ENCODE measurements at places on chromosomes 13 and 19. TPM values are rescaled to one million over a fixed set of nuclear protein-coding genes. Genes with fewer than 3 reads are reported as not detected.
A peak's percentile ranks its signal among the peaks of the same experiment; 100 is the strongest.

GRCh38 chr19:43779147-43779819 lies 1.5 kb downstream of the KCNN4 start:
- no peak for DNase-seq

GRCh38 chr19:17555480-17555928 lies at the start of gene COLGALT1:
Gene COLGALT1 (plus strand): TSS chr19:17555649. CDS start chr19:17555714, 65 bp downstream.
- peak; percentile 96 for DNase-seq

- no peak for DNase-seq
Observed at GRCh38 chr19:35656700-35657099, 8.6 kb downstream of the COX6B1 start.

GRCh38 chr13:21385710-21386109 lies 73.4 kb downstream of the ZDHHC20 start:
- DNase-seq = no peak

DNA sequence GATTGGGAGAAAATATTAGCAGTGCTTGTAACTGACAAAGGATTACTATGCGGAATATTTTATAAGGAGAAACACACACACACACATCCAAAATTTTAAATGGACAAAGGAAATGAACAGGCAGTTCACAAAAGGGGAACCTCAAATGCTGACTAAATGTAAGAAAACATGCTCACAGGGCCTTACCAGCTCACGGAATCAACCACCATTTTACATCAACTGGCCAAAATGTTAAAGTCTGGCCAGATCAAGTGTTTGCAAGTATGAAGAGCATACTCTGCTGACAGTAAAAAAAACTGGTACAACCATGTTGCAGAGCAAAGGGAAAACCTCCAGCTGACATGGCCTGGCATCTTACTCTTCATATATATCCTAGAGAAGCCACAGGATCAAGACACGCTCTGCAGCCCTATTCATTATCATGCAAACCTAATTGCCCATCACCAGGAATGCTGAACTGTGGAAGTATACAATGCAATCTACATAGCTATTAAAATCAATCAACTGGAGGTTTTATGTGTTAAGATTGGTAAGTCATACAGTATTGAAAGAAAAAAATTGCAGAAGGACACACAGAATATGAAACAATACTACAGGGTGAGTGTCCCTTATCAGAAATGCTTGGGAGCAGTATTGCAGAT lies 124.4 kb downstream of the RNF17 start:
- DNase-seq = no peak

- DNase-seq = no peak
Observed at GRCh38 chr19:16347706-16348105, 23.1 kb downstream of the KLF2 start.

DNA sequence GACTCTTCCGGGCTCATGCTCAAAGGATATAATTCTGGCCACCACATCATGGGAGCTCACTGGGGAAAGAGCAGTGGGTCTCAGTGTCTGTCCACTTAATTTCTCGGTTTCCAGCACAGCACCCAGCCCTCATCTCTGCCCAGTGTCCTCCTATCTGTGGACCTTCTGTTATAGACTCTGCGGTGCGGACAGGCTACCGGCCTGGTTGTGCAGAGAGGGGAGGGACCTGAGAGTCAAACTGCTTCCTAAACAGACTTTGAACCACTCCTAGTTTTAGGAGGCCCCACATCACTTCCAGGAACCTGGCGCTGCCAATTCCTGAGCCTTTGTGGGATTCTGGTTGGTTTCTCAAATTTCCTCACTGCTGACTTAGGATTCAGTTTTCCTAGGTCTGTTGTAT lies 59.8 kb upstream of the MED4 start:
- DNase-seq = no peak

GRCh38 chr19:22607653-22608430 lies 26.3 kb upstream of the ZNF492 start:
- DNase-seq = no peak

- no peak for DNase-seq
Observed at GRCh38 chr13:28750187-28751045, 31.6 kb upstream of the SLC46A3 start.

- DNase-seq = no peak
Observed at GRCh38 chr19:47615230-47615629, 6.3 kb downstream of the BICRA start.

DNA sequence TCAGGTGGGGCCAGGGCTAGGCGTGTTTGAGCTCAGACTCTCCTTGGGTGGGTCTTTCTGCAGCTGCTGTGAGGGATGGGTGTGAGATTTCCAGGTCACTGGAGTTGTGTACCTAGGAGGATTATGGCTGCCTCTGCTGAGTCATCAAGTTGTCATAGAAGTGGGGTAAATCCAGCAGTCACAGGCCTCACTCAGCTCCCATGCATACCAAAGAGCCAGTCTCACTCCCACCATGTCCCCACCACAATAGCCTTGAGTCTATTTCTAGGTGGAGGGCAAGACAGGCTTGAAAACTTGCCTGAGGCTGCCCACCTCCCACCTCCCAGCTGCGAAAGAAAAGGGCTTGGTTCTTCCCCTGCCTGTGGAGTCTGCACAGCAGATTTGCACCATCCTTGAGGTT lies 194.0 kb upstream of the PCDH17 start:
- DNase-seq = no peak

GRCh38 chr19:35178701-35179100 lies 24.2 kb downstream of the FXYD5 start:
- no peak for DNase-seq

- DNase-seq = no peak
Observed at GRCh38 chr13:98320561-98321105, 143.6 kb upstream of the RNF113B start.

DNA sequence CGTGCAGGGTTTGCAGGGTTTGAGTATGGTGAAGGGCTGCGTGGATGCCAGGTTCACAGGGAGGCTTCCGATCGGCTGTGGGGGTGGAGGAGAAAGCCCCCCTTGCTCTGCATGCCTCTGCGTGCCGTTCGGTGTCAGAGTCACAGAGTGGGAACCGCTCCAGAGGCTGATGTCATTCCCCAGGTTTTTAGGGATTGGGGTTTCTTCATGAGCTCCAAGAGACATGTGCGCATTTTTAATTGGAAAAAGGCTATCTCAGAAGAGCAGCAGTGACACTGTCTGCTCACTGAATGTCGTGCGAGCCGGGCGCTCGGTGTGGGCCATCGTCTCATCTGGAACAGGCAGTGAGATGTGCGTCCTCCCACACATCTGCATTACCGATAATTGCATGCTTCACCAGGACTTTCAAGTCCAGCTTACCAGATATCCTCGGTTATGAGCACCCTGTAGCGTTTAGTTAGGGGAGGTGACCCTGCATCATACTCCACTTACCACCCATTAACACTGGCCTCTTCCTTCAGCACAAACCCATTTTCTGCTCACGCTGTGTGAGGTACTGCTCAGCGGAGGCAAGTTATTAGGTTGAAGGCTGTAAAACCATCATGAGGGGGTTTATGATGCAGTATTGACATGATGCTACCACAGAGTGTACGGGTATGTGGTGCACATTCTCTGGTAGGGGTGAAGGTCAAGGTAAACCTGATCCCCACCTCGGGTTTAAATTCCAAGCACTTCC lies 1.7 kb downstream of the MCF2L start:
- DNase-seq = no peak

GRCh38 chr13:26299168-26299750 lies 45.3 kb downstream of the CDK8 start:
- no peak for DNase-seq

DNA sequence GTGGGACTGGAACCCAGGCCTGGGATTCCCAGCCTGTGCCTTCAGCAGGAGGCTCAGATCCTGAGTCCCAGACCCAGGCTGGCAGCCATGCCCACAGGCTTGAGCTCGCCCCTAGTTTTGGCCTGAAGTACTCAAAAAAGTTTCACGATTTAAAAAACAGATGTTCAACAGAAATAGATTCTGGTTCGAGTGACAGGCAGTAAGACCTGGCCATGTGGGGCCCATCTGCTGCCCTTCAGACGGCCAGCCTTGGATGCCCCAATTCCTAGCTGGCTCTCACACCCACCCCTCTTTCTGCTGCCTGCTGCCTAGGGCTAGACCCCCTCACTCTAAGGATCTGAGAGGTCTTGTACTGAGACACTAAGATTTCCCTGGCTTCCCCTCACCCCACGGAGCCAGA lies 2.8 kb upstream of the DMPK start:
- no peak for DNase-seq

DNA sequence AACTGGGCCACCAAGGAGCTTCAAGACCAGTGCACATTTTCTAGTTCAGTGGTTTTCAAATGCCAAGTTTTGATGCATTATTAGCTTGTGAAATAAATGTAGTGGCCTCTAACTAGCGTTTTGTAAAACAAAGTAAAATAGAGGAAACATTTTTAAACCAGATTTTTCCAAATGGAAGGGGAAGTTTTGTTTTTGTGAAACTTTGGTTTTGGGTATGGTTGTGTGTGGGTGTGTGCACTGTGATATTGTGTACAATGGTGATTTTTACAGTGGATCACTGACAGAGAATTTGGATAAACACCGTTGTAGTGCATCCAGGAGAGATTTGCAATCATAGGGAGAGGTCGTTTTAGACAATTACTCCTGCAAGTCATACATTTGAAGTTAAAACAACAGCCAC lies 108.9 kb downstream of the SLC7A1 start:
- DNase-seq = no peak

GRCh38 chr13:109782066-109782822 lies 4.1 kb downstream of the IRS2 start:
- DNase-seq = no peak

DNA sequence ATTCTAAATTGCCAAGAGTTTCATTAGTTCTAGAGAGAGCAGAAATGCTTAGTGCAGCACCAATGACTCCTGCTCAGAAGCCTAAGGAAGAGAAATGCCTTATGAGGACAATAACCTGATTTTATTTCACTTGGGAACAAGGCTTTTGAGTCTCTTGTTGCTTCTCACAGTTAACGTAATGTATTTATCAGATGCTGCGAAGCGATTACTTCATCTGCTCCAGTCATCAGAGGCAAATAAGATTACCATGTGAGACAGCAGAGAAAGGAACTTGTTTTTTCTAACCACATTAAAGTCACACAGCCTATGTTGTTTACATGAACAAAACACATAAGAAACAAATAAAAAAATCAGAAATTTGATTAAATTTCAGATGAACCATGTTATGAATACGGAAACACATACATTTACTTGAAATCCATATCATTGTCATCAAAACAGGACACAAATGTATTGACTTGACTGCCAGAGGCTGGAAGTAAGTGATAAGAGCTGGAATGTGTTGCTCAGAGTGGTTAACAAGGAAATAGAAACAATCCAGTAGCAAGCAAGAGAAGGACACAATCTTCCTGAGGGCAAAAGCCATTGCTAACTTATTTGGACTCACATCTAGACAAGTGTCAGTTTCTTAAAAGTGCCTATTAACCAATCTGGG lies 147.3 kb downstream of the LHFPL6 start:
- no peak for DNase-seq

DNA sequence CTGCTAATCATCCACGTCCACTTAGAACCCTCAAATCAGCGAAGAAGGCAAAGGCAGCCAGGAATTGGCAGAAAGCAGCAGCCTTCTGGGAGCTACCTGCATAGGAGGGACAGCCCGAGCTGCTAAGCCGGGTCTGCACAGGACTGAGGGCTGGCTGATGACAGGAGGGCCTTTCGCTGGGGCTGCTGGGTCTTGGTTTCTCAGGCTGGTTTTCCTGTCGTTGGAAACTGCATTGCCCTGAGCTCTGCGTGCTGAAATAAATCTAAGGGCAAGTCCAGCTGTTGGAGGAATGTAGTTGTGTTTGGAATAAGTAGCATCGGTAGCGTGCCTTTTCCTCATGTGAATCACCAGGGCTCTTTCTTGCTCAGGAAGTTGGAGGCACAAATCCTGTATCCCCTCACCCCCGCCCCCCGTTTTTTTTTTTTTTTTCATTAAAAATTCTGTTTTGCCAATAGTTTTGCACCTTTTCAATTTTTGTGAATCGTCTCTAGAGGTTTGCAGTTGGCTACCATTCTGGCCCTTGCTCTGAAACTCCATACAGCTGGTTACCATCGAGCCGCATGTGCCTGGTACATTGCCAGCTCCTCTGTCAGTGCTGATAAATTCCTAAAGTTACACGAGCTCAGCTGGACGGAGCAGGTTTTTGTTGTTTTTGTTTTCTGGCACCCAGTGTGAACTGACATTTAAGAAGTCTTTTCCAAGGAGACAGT lies 193.9 kb upstream of the RNF113B start:
- DNase-seq = peak; percentile 91

DNA sequence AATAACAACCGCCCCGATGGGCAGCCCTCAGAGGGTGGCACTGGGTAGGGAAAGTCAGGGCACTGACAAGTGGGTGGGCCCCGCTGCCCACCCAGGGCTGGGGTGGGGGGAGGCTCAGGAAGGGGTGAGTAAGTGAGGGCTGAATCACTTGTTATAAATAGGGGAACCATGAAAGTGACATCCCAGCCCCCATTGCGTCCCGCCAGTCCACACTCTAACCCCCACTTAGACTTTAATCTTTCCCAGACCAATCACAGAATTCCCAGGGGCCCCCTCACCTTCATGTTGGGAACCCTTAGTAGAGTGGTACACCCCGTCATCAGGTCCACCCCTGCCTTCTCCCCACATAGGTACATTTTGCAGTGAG lies 37.0 kb upstream of the NANOS3 start:
- DNase-seq = no peak

- peak; percentile 67 for DNase-seq
Observed at GRCh38 chr13:95643571-95643935, 953 bp downstream of the DZIP1 start.

DNA sequence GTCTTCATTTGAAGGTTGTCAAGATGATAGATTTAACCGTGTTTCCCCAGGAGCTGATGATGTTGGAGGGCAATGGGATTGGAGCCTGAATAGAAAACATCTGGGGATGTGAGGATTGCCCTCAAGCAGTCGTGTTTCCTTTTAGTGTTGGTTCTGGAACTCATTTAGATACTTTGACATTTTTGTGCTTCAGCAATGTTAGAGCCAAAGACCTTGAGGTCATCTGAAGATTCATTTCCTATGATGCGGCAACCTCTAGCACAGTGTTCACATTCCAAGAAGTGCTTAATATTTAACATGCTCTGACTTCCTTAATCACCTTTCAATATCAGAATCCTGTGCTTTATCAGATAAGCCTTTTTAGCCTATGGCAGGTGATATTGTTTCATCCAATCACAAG lies 82.7 kb downstream of the SLC10A2 start:
- no peak for DNase-seq

Gene DLEU7
- 0.80 TPM for total RNA-seq

Gene IRF3
- 97.3 TPM for total RNA-seq

Gene REEP6
- 6.8 TPM for total RNA-seq

Gene LSR
- total RNA-seq = 30.8 TPM

Gene CDX2
- 0.12 TPM for total RNA-seq

Gene FPR3
- 5.5 TPM for total RNA-seq

Gene NCAN
- 0.06 TPM for total RNA-seq

Gene CCDC169
- 3.4 TPM for total RNA-seq

Gene ZNF541
- total RNA-seq = not detected

Gene TSSK6
- 2.3 TPM for total RNA-seq

Gene FFAR2
- 6.2 TPM for total RNA-seq

Gene MUC16
- 1.1 TPM for total RNA-seq

Gene SOX21
- total RNA-seq = 0.46 TPM

Gene VAV1
- 28.4 TPM for total RNA-seq

Gene SHD
- total RNA-seq = not detected

Gene DEDD2
- total RNA-seq = 34.1 TPM

Gene GGN
- 0.61 TPM for total RNA-seq
